ENCODE measurements at places on chromosomes 1 and 21.

GRCh38 chr1:111593403-111594305, 25.9 kb upstream of the RAP1A start:
- DNase-seq: no peak

GRCh38 chr1:201883786-201884185, 4.9 kb upstream of the SHISA4 start:
- no peak for DNase-seq

- DNase-seq: no peak
Measured at GRCh38 chr1:210850556-210850955, 283.4 kb downstream of the KCNH1 start.

DNA sequence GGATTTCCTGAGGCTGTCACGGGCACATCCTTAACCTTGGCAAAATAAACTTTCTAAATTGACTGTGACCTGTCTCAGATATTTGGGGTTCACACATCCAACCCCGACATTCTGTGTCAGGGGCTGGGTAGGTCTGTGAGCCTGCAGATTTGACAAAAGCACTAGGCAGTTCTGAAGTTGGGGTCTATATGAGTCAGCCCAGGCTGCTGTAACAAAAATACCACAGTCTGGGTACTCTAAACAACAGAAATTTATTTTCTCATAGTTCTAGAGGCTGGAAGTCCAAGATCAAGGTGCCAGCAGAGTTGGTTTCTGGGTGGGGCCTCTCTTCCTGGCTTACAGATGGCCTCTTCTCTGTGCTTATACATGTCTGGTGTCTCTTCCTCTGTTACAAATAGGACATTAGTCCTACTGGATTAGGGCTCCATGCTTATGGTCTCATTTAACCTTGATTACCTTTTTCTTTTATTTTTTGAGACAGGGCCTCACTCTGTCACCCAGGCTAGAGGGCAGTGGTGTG, 3.0 kb upstream of the CPLANE2 start:
- DNase-seq: no peak

DNA sequence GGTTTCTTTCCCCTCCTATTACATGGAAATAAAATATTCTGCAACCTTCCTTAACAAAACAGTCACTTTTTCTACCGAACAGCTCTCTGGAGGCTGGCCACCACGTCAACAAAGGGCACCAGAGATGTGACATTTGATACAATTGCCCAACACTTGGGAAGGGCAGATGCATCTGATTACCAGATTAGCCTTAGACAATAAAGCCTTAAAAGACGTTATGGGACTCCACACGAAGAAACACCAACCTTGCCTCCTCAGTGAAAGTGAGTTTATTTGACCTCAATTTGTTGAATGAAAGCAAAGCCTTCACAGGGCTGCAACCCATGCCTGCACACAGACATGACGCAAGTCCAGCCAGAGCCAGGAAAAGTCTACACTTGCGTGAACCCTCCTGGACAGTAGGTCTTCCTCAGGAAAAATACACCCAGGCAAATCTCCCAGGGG, 136.1 kb downstream of the TGFBR3 start:
- DNase-seq: no peak

DNA sequence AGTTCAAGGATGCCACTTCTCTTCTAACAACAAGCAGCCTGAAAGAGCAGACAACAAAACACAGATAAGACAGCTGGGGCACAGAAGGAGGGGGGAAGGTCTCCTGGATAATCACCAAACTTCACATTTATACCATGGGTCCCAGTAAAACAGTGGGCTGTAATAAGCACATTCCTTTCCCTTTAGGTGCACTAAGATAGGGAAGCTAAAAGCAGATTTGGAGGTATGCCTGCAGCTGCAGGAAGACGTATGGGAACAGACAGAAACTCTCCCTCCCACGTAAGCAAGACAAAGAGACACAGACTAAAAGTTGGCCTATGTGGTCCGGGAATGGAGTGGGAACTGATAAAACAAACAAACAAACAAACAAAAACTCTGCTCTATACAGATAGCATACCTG, 612.1 kb downstream of the MRPL39 start:
- no peak for DNase-seq
